ENCODE measurements at places on chromosomes 5 and 9. TPM values are rescaled to one million over a fixed set of nuclear protein-coding genes. Genes with fewer than 3 reads are reported as not detected.

GRCh38 chr9:131477367-131477766 is 25.4 kb upstream of the POMT1 start:
- peaks cover 85% of the 10 kb centered on the region for H3K36me3 ChIP-seq
- no peak overlapping the region for H3K27ac ChIP-seq
- no peaks in the 10 kb centered on the region for H3K4me1 ChIP-seq
- no peaks in the 10 kb centered on the region for H3K27me3 ChIP-seq
- DNase-seq = no peak

Gene ENTPD2
- total RNA-seq = 7.9 TPM

- H3K4me3 ChIP-seq = no peak overlapping the region
- no peaks in the 10 kb centered on the region for H3K27me3 ChIP-seq
- peaks cover 12% of the 10 kb centered on the region for H3K36me3 ChIP-seq
- DNase-seq = peak; percentile 22
Observed at GRCh38 chr9:90616806-90617205, 25.8 kb downstream of the DIRAS2 start.

DNA sequence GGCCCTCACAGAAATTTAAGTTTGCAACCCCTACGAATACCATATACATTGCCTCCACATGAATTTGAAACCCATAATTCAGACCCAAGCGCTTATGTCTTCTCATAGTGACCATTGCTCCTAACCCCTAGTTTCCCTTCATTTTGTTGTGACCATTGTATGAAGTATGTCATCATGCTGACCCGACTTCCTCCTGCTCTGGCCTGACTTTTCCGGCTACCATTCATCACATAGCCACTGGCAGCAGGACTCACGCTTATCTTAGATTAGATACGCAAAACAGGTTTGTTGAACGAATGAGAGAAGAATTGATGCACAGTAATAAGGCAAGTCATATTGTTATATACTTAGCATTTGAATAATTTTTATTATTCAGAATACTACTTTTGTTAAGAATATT is 345.4 kb downstream of the FBXL17 start:
- no peaks in the 10 kb centered on the region for H3K27me3 ChIP-seq
- no peaks in the 10 kb centered on the region for H3K36me3 ChIP-seq
- no peaks in the 10 kb centered on the region for H3K4me1 ChIP-seq
- no peak overlapping the region for H3K27ac ChIP-seq
- DNase-seq = no peak
- H3K4me3 ChIP-seq = no peak overlapping the region

Gene CA9
- not detected for total RNA-seq

Gene SOHLH1
- total RNA-seq = 0.99 TPM

Gene ZNF454
- 7.7 TPM for total RNA-seq

DNA sequence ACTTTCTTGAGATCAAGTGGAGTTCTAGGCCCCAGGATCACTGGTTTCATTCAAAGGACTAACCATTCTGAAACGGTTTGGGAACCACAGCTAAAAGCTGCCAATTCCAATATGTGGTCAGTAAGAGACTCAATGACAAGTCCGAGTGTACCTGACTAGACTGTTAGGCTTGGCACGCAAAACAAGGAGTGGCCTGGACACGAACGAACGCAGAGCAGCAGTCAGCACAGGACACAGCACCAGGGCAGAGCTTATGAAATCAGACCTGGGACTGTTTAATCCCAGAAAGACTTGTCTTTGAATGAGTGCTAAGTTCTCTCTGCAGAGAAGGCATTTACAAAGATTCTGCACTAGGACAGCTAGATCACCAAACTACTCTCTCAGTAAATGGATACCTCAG is 213.8 kb downstream of the GAPVD1 start:
- no peak overlapping the region for H3K4me3 ChIP-seq
- peaks cover 12% of the 10 kb centered on the region for H3K4me1 ChIP-seq
- peaks cover 4% of the 10 kb centered on the region for H3K36me3 ChIP-seq
- no peaks in the 10 kb centered on the region for H3K27me3 ChIP-seq

- H3K27ac ChIP-seq = no peak overlapping the region
- no peaks in the 10 kb centered on the region for H3K27me3 ChIP-seq
- DNase-seq = no peak
- no peaks in the 10 kb centered on the region for H3K4me1 ChIP-seq
- H3K4me3 ChIP-seq = no peak overlapping the region
- no peaks in the 10 kb centered on the region for H3K36me3 ChIP-seq
Observed at GRCh38 chr5:3789519-3790193, 194.0 kb downstream of the IRX1 start.

DNA sequence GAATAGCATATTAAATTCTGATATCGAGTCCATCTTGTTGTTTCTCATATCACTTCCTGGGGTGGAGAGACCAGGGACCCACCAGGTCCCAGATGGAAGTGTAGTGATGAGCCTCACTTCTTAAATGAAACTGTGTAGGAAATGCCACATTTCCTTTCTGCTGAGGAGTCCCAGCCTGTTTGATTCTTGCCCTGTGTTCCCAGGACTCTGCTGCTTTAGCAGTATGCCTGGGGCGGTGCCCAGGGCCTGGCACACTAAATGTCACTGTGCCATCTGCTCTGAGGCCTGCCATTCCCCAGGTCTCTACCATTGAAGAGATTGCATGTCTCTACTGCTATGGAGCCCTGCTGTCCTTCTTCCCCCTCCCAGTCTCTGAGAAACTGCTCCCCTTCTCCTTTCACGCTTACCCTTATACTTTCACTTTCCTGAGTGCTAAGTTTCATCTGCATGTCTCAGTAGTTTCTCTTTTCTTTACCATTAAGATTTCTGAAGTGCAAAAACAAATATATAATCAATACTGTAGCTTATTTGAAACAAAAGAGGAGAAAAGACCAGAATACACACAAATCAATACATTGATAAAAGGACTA is 260.4 kb downstream of the GABRB2 start:
- no peaks in the 10 kb centered on the region for H3K27me3 ChIP-seq
- no peak for DNase-seq
- no peaks in the 10 kb centered on the region for H3K4me1 ChIP-seq
- no peak overlapping the region for H3K4me3 ChIP-seq
- no peaks in the 10 kb centered on the region for H3K36me3 ChIP-seq
- no peak overlapping the region for H3K27ac ChIP-seq

Gene CENPH
- total RNA-seq = 7.9 TPM

Gene PRXL2C
- 15.5 TPM for total RNA-seq

GRCh38 chr9:99489060-99489413 is 267.0 kb downstream of the SEC61B start:
- H3K27ac ChIP-seq = no peak overlapping the region
- no peak overlapping the region for H3K4me3 ChIP-seq
- H3K36me3 ChIP-seq = no peaks in the 10 kb centered on the region
- DNase-seq = no peak

Gene CORO2A
- total RNA-seq = 7.9 TPM

- H3K4me3 ChIP-seq = no peak overlapping the region
- no peaks in the 10 kb centered on the region for H3K27me3 ChIP-seq
- no peak overlapping the region for H3K27ac ChIP-seq
- no peaks in the 10 kb centered on the region for H3K36me3 ChIP-seq
- DNase-seq = no peak
- H3K4me1 ChIP-seq = no peaks in the 10 kb centered on the region
Observed at GRCh38 chr5:10324518-10325370, 17.0 kb upstream of the CMBL start.

DNA sequence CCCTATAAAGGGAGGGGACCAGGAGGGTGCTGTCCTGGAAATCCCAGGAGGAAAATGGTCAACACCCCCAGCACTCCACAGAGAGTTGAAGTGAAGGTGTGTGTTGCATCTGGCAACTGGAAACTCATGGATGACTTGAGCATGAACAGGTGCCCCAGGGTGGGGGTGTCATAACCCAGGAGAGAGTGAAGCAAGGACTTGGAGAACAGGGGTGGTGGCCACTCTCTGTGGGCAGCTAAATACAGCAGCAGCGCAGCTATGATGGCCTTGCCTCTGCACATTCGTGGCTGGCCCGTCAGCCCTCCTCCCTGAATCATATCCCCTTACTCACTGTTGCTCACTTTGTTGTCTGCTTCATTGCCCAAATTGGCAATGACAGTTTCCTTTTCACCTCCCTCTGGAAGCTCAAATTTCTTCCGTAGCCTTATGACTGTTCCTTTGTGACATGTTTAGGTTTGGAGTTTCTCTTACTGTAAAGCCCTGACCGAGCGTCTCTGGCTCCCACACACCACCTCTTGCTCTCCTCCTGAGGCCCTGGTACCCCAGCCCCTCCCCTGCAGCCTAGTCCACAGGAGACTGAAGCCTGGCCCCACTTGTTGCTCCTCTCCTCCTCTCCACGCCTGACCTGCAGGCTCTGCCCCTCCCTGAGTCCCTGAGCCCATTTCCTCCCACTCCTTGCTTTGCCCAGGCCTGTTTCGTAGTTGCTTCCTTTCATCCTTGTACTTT is 185.8 kb downstream of the CD180 start:
- no peak for DNase-seq
- peaks cover 11% of the 10 kb centered on the region for H3K4me1 ChIP-seq
- H3K27ac ChIP-seq = no peak overlapping the region

Gene OSMR
- 13.7 TPM for total RNA-seq

DNA sequence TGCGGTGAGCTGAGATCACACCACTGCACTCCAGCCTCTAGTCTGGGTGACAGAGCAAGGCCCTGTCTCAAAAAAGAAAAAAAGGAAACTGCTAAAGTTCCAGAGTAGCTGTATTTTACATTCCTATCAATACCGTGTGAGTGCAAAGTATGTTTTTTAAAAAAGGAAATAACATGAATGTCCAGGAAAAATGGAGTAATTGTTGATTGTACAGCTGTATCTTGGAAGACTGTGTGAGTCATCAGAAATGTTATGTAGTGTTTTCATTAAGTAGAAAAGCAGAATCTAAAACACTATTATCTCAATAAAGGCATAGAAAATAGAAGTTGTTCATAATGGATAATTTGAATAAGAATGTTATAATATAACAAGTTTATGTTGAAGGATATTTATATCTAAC is 53.9 kb downstream of the ZCCHC7 start:
- H3K4me3 ChIP-seq = no peak overlapping the region
- H3K36me3 ChIP-seq = no peaks in the 10 kb centered on the region
- no peak for DNase-seq
- H3K4me1 ChIP-seq = no peaks in the 10 kb centered on the region
- no peak overlapping the region for H3K27ac ChIP-seq
- no peaks in the 10 kb centered on the region for H3K27me3 ChIP-seq

GRCh38 chr9:105114964-105115728 is 129.3 kb upstream of the SLC44A1 start:
- no peak overlapping the region for H3K4me3 ChIP-seq
- DNase-seq = no peak
- peaks cover 28% of the 10 kb centered on the region for H3K4me1 ChIP-seq
- no peak overlapping the region for H3K27ac ChIP-seq

DNA sequence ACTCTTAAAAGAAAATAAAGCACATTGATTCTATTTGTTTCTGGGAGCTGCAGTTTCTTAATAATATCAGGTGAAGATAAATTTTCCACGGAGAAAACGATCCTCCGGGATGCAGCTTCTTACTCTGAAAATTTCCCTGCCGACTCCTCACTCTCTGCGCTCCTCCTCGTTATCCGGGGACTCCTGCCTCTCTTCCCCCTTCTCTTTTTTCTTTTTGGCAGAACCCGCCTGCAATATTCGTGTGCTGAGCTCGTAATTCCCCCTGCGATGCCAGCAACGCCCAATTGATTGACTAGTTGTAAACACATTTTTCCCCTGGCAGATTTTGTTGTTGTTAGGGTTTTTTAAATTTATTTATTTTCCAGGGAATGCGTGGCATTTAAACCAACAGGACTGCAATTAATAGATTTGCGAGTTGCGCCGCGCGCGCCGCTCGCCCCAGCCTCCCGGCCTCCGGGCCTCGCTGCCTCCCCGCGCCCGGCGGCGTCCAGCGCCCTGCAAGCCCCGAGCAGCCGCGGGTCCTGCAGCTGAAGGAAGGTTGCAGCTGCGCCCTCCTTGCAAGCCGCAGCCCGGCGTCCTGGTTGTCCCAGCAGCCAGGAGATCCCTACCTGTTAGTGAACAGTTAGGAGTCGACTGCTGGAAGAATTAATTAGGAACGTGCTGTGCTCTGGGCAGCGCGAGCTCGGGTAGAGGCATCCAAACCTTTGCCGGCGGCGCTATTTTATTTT is 2.2 kb downstream of the NTNG2 start:
- peaks cover 4% of the 10 kb centered on the region for H3K36me3 ChIP-seq
- DNase-seq = peak; percentile 63
- peaks cover 47% of the 10 kb centered on the region for H3K4me1 ChIP-seq
- H3K27me3 ChIP-seq = peaks cover 47% of the 10 kb centered on the region
- H3K27ac ChIP-seq = no peak overlapping the region
- H3K4me3 ChIP-seq = no peak overlapping the region

Gene PPP3R2
- 0.59 TPM for total RNA-seq

- no peak overlapping the region for H3K27ac ChIP-seq
- H3K36me3 ChIP-seq = no peaks in the 10 kb centered on the region
- no peaks in the 10 kb centered on the region for H3K4me1 ChIP-seq
- peaks cover 2% of the 10 kb centered on the region for H3K27me3 ChIP-seq
- no peak overlapping the region for H3K4me3 ChIP-seq
Observed at GRCh38 chr5:56154732-56155484, 78.2 kb downstream of the ANKRD55 start.

GRCh38 chr5:161271816-161272215 is 274.7 kb downstream of the GABRB2 start:
- no peak for DNase-seq
- no peak overlapping the region for H3K27ac ChIP-seq
- H3K4me3 ChIP-seq = no peak overlapping the region
- no peaks in the 10 kb centered on the region for H3K27me3 ChIP-seq

DNA sequence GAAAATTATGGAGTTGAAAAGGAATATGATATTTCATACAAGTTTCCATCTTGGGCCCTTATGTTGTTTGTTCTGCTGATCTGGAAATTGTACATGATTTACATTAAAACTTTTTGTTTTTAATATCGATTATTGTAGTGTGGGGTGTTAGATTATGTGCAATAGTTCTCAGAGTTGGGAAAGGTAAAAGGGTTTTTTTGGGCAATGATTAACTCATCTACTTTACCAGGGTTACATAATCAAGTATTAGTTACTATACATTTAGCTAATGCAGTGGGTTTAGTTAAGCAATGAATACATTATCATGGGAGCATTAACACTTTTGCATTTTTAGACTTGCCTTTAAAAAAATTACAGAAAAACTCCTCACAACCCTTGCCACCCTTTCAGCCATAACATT is 134.0 kb downstream of the ZSWIM6 start:
- H3K27ac ChIP-seq = no peak overlapping the region
- H3K36me3 ChIP-seq = no peaks in the 10 kb centered on the region
- no peak overlapping the region for H3K4me3 ChIP-seq
- no peak for DNase-seq
- H3K4me1 ChIP-seq = peaks cover 11% of the 10 kb centered on the region

Gene TRAF1
- total RNA-seq = 3.5 TPM

Gene WHRN
- total RNA-seq = 4.4 TPM

GRCh38 chr5:25387953-25388352 is 743.2 kb upstream of the CDH10 start:
- H3K4me1 ChIP-seq = no peaks in the 10 kb centered on the region
- DNase-seq = no peak
- no peaks in the 10 kb centered on the region for H3K27me3 ChIP-seq
- no peaks in the 10 kb centered on the region for H3K36me3 ChIP-seq
- H3K4me3 ChIP-seq = no peak overlapping the region

DNA sequence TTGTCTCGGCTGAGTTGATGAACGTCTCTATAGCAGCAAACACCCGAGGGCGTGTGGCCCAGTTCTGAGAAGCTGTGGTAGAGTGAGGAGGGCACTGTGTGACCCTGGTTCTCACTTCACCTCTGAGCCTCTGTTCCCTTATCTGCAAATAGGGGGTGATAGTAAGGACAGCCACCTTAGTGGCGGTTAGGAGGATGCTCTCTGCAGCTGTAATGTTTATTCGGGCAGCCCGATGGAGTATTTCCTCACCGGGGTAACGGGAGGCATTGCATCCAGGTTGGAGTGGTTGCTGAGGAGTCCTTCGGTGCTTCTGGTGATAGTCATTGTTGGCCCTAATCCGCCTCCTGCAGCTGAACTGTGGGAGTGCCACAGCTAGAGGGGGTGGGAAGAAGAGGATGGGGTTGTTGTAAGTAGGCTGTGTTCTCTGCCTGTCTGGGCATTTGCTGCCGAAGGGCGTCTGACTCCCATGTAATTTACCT is 13.9 kb downstream of the PRRC2B start:
- no peaks in the 10 kb centered on the region for H3K27me3 ChIP-seq
- no peaks in the 10 kb centered on the region for H3K36me3 ChIP-seq
- H3K4me3 ChIP-seq = no peak overlapping the region
- DNase-seq = no peak

Data from spinal cord (tissue), 10 donors.